WTC11 (cell line): ENCODE measurements at places on chromosomes 7 and 10.

- no peak for DNase-seq
Observed at GRCh38 chr10:35172146-35172545, 45.5 kb downstream of the CREM start.

GRCh38 chr10:92052088-92052487, 128.5 kb downstream of the BTAF1 start:
- no peak for DNase-seq

- no peak for DNase-seq
Observed at GRCh38 chr7:45980181-45980905, 59.3 kb upstream of the IGFBP3 start.

- DNase-seq, result peak; percentile 46
Observed at GRCh38 chr10:784403-785088, 95.1 kb upstream of the DIP2C start.

GRCh38 chr10:132254841-132255240, 52.9 kb downstream of the STK32C start:
- DNase-seq, result no peak

DNA sequence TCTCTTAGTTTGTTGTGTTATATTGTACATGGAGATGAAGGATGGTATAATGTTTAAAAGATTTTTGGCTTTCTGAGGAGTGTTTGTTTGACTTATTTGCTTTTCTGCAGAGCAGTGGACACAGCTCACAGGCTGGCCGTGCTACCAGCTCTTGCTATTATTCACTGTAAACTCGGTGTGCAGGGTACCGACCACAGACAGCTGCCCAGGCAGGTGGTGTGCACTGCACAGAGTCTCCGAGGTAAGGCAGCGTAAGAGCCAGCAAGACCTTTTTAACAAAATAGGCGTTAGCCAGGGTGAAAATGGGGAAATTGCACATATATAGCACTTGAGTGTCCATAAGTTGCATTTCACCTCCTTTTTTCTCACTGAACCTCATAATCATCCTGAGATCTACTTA, 438.0 kb downstream of the CNTNAP2 start:
- no peak for DNase-seq

DNA sequence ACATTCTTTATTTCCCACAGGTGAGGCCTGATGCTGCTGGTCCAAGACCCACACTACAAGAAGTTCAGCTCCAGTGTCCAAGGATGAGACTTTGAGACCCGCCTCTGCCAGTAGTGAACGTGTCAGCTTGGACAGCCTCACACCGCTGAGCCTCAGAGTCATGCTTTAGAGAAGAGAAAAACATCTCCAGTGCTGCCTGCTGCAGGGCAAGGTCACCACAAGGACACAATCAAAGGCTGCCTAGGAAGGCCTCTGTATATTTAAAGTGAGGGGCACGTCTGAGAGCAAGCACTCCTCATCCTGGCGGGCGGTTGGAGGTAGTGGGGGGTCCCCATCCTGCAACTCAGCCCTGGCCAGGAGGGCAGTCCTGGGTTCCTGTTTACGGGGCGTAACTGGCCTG, 19.3 kb downstream of the FGFR2 start:
- DNase-seq, result peak; percentile 37

GRCh38 chr10:93150289-93150688, 76.6 kb downstream of the CYP26A1 start:
- no peak for DNase-seq

- DNase-seq, result peak; percentile 78
Observed at GRCh38 chr10:21078410-21079329, 181.6 kb upstream of the NEBL start.

- peak; percentile 56 for DNase-seq
Observed at GRCh38 chr7:111735661-111736551, 173.6 kb upstream of the IMMP2L start.

DNA sequence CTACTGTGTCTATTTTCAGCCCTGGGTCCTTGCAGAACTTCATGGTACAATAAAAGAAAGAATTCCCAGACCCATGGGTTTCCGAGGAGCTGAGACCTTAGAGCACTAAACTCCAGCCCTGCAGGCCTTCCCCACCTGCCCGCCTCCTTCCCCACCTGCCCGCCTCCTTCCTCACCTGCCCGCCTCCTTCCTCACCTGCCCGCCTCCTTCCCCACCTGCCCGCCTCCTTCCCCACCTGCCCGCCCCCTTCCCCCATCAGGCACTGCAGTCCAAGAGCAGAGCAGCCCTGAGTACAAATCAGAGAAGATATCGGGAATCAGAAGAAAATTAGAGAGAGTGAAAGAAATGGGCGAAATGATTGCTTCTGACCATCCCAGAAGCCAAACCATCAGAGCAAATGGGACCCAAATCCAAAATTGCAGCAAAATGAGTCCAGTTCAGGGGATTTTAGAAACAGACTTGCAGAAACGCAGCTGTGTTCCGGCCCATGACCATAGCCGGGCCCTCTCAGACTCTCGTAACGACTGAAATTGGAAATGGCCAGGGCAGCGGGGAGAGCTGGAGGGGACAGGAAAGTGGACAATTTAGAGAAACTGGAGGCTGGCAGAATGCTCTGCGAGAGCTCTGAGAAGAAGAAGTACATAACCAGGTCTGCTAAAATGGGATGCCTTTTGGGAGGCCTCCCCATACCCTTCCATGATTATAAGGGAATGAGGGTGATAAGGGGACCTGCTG, 568.4 kb downstream of the TCERG1L start:
- DNase-seq, result peak; percentile 19
